ENCODE measurements at places on chromosomes 1 and 21. TPM values are rescaled to one million over a fixed set of nuclear protein-coding genes. Genes with fewer than 3 reads are reported as not detected.

The RASSF5 gene
- 0.50 TPM for total RNA-seq

The ZBTB37 gene
- 8.9 TPM for total RNA-seq

The OR2T2 gene
- total RNA-seq = not detected

The HEYL gene
- not detected for total RNA-seq
